Left lobe of liver (tissue), 2 donors: ENCODE measurements at places on chromosomes 12 and 14. TPM values are rescaled to one million over a fixed set of nuclear protein-coding genes. Genes with fewer than 3 reads are reported as not detected.

The SPTB gene
- 0.35 TPM for total RNA-seq

The DIO2 gene
- total RNA-seq, result 0.10 TPM

The KRT6A gene
- total RNA-seq, result not detected

The FAIM2 gene
- total RNA-seq, result not detected

The LTB4R2 gene
- 6.9 TPM for total RNA-seq

The RALGAPA1 gene
- total RNA-seq, result 21.1 TPM
